ENCODE measurements at places on chromosomes 3 and 15. TPM values are rescaled to one million over a fixed set of nuclear protein-coding genes. Genes with fewer than 3 reads are reported as not detected.

- peaks cover 4% of the 10 kb centered on the region for H3K4me1 ChIP-seq
- H3K36me3 ChIP-seq = peaks cover 9% of the 10 kb centered on the region
- DNase-seq = no peak
- H3K27ac ChIP-seq = no peak overlapping the region
- H3K4me3 ChIP-seq = no peak overlapping the region
- no peaks in the 10 kb centered on the region for H3K27me3 ChIP-seq
These were observed 116.7 kb upstream of the PLCL2 start for GRCh38 chr3:16768014-16768413.

DNA sequence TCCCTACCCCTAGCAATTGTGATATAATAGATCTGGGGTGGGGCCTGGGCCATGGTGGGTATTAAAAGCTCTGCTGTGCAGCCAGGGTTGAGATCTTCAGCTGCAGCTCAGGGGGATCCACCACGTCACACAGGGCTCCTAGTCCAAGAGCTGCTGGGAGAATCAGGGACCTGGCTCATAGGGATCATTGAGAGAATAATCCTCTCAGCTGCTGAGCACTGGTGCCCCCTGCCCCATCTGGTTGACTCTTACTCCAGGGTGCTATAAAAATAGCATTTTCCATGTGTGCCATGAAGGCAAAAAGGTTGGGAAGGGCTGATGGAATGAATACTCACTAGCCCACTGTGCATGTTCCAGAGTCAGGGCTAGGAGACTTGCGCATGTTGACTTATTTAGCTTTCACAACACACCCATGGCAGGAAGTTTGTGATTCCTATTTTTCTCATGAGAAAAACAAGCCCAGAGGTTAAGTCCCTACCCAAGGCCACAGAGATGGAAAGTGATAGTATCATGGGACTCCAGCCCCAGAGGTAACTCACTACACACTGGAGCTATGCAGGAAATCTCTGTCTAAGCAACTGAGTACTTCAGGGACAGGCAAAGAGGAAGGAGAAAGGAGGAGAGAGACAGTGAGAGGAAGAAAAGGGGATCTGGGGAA, 94.6 kb upstream of the HERC1 start:
- H3K4me3 ChIP-seq = no peak overlapping the region
- peaks cover 3% of the 10 kb centered on the region for H3K27me3 ChIP-seq
- H3K4me1 ChIP-seq = no peaks in the 10 kb centered on the region
- no peak for DNase-seq
- no peak overlapping the region for H3K27ac ChIP-seq

GRCh38 chr3:24017305-24017704, 72.2 kb downstream of the NR1D2 start:
- DNase-seq = no peak
- no peak overlapping the region for H3K27ac ChIP-seq
- no peak overlapping the region for H3K4me3 ChIP-seq
- no peaks in the 10 kb centered on the region for H3K36me3 ChIP-seq
- H3K27me3 ChIP-seq = no peaks in the 10 kb centered on the region

DNA sequence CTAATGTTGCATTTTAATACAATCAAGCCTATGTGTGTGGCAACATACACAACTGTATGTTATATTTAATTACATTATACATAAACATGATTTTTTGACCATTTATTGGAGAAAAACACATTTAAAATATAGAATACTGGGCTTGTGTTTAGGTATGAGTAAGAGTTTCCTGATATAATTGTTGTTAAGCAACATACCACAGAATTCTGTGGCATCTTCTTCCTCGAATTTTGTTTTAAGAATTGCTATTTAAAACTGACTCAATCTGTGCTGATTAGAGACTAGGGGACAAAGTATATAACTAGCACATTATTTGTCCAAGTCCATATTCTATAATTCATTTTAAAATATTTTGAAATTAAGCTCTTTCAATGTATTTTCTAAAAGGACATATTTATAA, 376.8 kb upstream of the THBS1 start:
- no peak overlapping the region for H3K27ac ChIP-seq
- H3K36me3 ChIP-seq = no peaks in the 10 kb centered on the region
- H3K4me3 ChIP-seq = no peak overlapping the region
- H3K27me3 ChIP-seq = no peaks in the 10 kb centered on the region

DNA sequence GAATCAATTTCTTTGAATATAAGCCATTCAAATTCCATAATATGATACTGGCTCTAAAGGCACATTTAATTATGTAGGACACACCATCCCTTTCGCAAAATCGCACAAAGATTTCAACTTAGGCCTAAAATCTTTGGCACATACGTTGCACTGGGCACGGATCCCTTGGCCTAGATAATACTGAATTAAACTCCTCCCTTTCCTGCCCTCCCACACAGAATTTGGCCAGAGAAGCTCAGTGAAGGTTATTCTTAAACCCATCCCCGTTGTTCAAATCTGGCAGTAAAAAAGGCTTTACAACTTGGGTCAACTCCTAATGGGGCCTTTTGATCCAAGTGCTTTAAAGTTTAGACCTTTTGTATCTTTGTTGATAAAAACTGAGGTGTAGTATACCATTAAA, 247.2 kb downstream of the PTPRG start:
- H3K36me3 ChIP-seq = no peaks in the 10 kb centered on the region
- H3K4me3 ChIP-seq = no peak overlapping the region
- H3K27me3 ChIP-seq = no peaks in the 10 kb centered on the region
- DNase-seq = no peak
- peaks cover 9% of the 10 kb centered on the region for H3K4me1 ChIP-seq

DNA sequence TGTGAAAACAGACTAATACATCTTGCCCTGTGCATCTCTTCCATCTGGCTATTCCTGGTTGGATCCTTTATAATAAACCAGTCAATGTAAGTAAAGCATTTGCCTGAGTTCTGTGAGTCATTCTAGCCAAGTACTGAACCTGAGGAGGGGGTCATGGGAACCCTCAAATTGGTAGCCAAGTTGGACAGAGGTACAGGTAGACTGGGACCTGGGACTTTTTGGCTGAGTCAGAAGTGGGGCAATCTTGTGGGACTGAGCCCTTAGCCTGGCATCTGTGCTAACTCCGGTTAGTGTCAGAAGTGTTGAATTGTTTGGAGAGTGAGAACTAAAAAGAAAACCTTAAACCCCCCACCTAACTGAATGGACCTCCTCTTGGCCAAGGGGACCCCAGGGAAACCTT, 21.0 kb upstream of the LIMD1 start:
- no peaks in the 10 kb centered on the region for H3K27me3 ChIP-seq
- DNase-seq = no peak
- peaks cover 12% of the 10 kb centered on the region for H3K36me3 ChIP-seq
- no peak overlapping the region for H3K4me3 ChIP-seq

- H3K36me3 ChIP-seq = peaks cover 8% of the 10 kb centered on the region
- no peaks in the 10 kb centered on the region for H3K27me3 ChIP-seq
- H3K4me1 ChIP-seq = no peaks in the 10 kb centered on the region
- H3K27ac ChIP-seq = no peak overlapping the region
- no peak for DNase-seq
These were observed 5.6 kb upstream of the CCDC13 start for GRCh38 chr3:42778644-42779043.

GRCh38 chr3:126866175-126866759, 116.6 kb upstream of the PLXNA1 start:
- H3K4me3 ChIP-seq = no peak overlapping the region
- H3K36me3 ChIP-seq = peaks cover 16% of the 10 kb centered on the region
- no peak overlapping the region for H3K27ac ChIP-seq
- H3K27me3 ChIP-seq = no peaks in the 10 kb centered on the region

- no peak for DNase-seq
- H3K36me3 ChIP-seq = peaks cover 17% of the 10 kb centered on the region
These were observed 63.0 kb downstream of the SLTM start for GRCh38 chr15:58870451-58870850.

DNA sequence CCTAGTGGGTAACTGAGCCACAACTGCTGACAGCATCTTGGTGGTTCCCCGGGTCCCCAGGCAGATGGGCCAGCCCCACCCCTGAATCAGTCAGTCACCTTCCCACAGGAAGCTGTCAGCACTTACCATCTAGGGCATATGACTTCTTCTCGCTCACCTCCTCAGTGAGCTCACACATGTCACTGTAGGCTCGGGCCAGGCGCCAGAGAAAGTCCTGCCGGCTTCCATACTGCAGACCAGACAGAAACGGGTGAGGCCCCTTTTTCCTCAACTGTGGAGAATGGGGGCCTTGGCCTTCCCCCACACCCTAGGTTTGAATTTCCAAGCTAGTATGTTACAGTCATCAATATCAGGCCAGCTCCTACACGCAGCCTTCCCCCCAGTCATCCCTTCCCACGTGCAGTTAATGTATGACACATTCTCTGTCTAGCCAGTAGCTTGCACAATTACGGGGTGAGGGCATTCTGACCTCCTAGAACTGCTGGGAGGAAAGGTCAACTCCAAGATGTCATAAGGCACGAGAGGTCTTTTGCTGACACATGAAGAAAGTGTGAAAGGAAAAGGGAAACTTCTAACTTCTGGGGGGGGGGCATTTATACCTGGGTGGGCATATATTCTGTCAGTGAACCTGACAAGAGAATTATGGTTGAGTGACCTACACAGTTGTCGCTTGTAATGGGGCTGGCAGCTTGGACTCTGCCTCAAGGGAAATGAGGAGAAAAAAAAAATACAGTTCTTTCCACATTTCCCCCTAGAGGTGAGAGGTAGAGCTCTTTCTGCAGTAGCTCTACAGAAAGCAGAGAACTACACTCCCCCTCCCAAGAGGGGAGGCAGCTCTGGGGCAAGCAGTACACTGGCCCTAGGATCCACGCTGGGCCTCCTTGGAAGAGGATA, 10.9 kb downstream of the RMDN3 start:
- H3K4me3 ChIP-seq = no peak overlapping the region
- no peak overlapping the region for H3K27ac ChIP-seq
- DNase-seq = no peak
- peaks cover 17% of the 10 kb centered on the region for H3K36me3 ChIP-seq

DNA sequence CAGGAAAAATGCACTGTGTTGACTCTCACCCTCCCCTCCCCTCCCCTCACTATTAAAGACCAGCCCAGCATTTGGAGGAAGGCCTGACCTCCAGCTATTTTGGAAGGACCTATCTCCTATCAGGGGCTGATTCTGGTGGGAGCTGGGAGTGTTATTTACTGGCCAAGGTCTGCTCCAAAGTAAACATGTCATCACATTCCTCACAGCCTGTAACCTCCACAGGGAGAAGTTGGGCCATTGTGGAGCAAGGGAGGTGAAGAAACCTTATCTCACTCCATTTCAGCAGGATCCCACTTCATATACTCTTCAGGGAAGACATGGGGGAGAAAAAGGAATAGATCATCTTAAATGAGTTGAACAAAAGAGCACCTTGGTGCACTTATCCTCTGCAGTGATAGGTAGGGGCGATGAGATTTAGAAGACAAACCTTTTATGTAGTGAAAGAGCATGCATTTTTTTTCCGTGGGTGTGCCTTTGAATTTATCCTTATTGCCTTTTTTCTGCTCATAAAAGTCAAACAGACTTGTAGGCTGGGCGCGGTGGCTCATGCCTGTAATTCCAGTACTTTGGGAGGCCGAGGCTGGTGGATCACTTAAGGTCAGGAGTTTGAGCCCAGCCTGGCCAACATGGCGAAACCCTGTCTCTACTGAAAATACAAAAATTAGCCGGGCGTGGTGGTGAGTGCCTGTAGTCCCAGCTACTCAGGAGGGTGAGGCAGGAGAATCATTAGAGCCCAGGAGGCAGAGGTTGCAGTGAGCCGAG, 15.6 kb upstream of the FLNB start:
- H3K36me3 ChIP-seq = no peaks in the 10 kb centered on the region
- H3K4me3 ChIP-seq = no peak overlapping the region
- H3K4me1 ChIP-seq = no peaks in the 10 kb centered on the region
- H3K27ac ChIP-seq = no peak overlapping the region
- H3K27me3 ChIP-seq = no peaks in the 10 kb centered on the region

GRCh38 chr15:61011576-61012336, 217.3 kb downstream of the RORA start:
- H3K4me3 ChIP-seq = peak overlapping the region; percentile 34
- H3K27ac ChIP-seq = peak overlapping the region; percentile 85
- H3K27me3 ChIP-seq = no peaks in the 10 kb centered on the region
- peaks cover 20% of the 10 kb centered on the region for H3K4me1 ChIP-seq

GRCh38 chr3:76700323-76700722, 339.6 kb upstream of the ROBO2 start:
- H3K36me3 ChIP-seq = no peaks in the 10 kb centered on the region
- peaks cover 3% of the 10 kb centered on the region for H3K4me1 ChIP-seq
- H3K4me3 ChIP-seq = no peak overlapping the region
- no peaks in the 10 kb centered on the region for H3K27me3 ChIP-seq

DNA sequence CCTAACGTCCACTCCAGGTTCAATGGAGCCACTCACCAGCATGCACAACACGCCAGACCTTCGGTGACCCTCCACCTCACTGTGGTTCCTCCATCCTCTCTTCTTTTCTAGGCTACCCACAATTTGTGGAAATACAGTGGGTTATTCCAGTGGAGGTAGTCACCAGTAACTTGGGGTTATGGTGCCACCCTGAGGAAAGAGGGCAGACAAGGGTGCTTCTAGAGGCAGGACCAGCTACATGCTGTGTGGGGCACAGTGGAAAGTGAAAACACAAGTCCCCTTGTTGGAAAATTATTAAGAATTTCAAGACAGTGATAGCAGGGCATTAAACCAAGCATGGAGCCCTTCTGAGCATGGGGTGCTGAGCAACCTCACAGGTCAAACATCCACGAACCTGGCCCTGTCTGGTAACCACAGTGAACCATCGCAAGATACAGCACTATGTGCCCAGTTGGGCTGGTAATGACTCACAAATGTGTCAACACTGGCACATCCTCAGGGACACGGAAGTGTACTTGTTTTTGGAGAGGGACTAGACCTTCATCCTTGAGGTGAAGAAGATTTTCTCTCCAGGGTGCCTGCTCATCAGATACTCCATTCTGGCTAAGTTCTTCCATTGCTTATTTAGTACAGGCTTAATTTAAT, 166.7 kb downstream of the STT3B start:
- no peak overlapping the region for H3K4me3 ChIP-seq
- H3K27me3 ChIP-seq = no peaks in the 10 kb centered on the region
- H3K4me1 ChIP-seq = no peaks in the 10 kb centered on the region
- no peak overlapping the region for H3K27ac ChIP-seq

DNA sequence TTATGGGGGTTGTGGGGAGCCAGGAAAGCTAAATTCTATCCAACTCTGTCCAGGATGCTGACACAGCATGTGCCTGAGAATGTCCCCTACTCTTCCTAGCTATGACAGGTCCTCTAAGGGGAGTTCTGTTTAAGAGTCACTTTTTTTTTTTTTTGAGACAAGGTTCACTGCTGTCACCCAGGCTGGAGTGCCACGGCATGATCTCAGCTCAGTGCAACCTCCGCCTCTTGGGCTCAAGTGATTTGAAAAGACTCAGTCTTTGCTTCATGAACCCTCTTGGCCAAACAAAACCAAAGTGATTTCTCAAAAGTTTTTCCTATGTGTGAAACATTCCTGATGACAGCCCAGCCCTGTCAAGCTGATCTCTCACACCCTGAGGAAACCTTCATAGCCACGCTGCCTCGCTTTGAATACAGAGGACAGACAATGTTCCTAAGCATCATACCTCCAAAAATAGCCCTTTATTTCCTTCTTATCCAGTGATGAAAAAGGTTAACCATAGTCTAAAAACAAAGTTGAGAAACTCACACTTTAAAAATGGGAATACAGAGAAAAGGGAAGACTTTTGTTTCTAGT, 105.5 kb upstream of the PROK2 start:
- H3K27ac ChIP-seq = no peak overlapping the region
- H3K4me3 ChIP-seq = no peak overlapping the region
- no peaks in the 10 kb centered on the region for H3K4me1 ChIP-seq
- no peaks in the 10 kb centered on the region for H3K36me3 ChIP-seq
- no peak for DNase-seq

CMTM8 gene
- total RNA-seq = 4.0 TPM

CRTAP gene
- total RNA-seq = 159 TPM

CHRNA5 gene
- 21.6 TPM for total RNA-seq

FBXL2 gene
- 2.7 TPM for total RNA-seq

FGD5 gene
- total RNA-seq = 7.8 TPM

OXTR gene
- total RNA-seq = 1.7 TPM

KLHL6 gene
- not detected for total RNA-seq

NOX5 gene
- total RNA-seq = not detected

SKIC8 gene
- total RNA-seq = 43.8 TPM

GATM gene
- total RNA-seq = 9.0 TPM

XPC gene
- 30.3 TPM for total RNA-seq

TMC3 gene
- not detected for total RNA-seq

Data from H9 (cell line).